RWPE2 (cell line): ENCODE measurements at places on chromosomes 16 and 17.

- no peak for DNase-seq
Measured at GRCh38 chr17:31561469-31562375, 170.2 kb downstream of the RAB11FIP4 start.

- no peak for DNase-seq
Measured at GRCh38 chr17:1561420-1562175, 994 bp downstream of the PITPNA start.

DNA sequence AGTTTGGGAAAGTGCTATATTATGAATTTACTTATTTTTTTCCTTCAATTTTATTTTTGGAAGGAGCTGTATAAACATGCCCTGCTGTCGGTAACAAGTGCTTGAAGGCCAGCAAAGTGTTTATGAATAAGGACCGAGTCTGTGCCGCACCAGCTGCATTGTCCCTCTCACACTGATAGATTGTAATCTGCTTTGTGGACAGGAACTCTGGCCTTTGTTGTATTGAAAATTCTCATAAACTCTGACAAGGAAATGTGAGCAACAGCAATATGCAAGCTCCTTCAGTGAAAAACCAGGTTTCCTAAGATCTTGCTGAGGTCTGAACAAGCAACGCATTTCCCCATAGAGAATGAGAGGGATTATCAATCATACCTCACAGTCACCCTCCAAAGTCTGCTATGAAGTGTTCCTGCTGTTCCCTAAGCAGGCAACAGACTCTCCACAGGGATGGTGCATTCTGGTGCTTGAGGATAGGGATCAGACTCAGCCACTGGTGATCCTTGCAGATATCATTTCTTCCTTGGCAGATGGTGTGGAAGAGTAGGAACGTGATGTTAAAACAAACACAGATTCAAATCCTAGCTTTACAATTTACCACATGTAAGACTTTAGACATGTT is 109.6 kb downstream of the KCNJ2 start:
- DNase-seq: no peak

- peak; percentile 77 for DNase-seq
Measured at GRCh38 chr17:75762513-75763268, 2.3 kb downstream of the GALK1 start.

DNA sequence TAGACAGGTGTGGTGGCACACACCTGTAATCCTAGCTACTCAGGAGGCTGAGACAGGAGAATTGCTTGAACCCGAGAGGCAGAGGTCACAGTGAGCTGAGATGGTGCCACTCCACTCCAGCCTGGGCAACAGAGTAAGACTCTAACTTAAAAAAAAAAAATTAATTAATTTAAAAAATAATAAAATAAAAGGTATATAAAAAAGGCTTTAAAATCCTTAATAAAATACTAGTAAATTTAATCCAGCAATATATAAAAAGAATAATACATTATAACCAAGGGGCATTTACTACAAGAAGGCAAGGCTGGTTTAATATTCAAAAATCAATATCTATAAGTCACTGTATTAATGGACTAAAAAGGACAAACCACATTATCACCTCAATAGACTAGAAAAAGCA is 44.8 kb upstream of the MNT start:
- DNase-seq: no peak

GRCh38 chr16:4060009-4060408 is 56.2 kb downstream of the ADCY9 start:
- peak; percentile 3 for DNase-seq
